ENCODE measurements at places on chromosomes 16 and 17.

GRCh38 chr16:19710991-19711545 lies 7.0 kb downstream of the KNOP1 start:
- no peak for DNase-seq

DNA sequence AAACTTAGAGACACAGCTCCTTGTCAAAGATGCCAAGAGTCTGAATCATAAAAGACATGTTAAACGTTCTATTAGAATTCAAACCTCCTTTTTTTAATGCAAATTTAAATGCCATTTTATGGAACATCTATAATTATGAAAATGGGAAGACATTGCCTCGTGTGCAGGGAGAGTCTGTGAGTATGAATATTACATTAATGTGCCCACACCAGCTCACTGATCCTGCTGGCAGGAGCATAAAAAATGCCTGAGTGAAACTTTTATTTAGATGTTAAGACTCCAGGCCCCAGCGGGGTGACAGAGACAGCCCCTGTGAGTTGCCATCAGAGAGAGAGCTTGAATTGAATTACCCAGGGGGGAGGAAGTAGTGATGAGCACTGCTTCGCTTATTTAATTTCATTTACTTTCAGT lies 84.8 kb downstream of the SNX11 start:
- no peak for DNase-seq

GRCh38 chr16:3646348-3646920 lies 8.1 kb upstream of the DNASE1 start:
- DNase-seq = no peak

DNA sequence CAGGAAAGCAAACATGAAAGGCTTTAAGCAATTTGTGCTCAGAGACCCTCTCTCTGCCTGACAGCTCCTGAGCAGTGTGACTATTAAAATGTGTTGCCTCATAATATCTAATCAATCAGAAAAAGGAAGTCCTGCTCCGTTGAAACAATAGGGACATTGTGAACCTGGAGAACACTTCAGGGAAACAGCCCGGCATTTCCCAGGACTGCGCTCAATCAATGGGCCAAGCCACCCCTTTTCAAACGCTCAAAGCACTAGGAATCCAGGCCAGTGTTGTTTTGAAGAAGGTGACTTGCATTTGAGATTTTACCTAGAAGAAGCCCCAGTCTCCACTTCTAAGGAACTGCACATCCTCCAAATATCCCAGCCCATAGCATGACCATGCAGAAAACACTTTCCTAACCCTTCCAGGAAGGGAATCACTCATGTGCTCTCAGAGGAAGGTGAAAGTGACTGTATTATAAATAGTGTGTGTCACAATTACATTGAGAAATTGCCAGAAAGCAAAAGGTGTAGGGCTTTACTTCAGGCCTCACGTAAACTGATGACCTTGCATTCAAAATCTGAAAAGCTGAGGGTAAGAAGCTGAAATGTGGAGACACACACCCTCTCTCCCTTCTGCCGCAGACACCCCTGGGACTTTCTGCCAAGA lies 19.4 kb downstream of the CDRT4 start:
- DNase-seq = no peak

DNA sequence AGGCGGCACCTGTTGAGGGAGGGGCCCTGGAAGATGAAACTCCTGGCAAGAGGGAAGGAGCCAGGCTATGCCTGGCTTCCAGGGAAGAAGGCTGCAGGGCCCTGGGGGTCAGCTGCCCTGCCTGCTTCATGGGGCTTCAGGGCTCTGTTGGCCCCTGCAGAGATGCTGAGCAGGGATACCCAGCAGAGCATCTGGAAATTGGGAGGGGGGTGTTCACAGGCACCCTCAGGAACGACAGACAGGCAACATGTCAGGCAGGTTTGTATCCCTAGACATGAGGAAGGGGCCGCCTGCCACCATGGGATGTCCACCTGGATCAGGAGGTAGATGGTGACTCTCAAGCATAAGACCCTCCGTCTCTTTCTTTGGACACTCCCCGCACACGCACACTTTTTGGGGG lies 13.8 kb upstream of the ZNF423 start:
- DNase-seq = no peak

DNA sequence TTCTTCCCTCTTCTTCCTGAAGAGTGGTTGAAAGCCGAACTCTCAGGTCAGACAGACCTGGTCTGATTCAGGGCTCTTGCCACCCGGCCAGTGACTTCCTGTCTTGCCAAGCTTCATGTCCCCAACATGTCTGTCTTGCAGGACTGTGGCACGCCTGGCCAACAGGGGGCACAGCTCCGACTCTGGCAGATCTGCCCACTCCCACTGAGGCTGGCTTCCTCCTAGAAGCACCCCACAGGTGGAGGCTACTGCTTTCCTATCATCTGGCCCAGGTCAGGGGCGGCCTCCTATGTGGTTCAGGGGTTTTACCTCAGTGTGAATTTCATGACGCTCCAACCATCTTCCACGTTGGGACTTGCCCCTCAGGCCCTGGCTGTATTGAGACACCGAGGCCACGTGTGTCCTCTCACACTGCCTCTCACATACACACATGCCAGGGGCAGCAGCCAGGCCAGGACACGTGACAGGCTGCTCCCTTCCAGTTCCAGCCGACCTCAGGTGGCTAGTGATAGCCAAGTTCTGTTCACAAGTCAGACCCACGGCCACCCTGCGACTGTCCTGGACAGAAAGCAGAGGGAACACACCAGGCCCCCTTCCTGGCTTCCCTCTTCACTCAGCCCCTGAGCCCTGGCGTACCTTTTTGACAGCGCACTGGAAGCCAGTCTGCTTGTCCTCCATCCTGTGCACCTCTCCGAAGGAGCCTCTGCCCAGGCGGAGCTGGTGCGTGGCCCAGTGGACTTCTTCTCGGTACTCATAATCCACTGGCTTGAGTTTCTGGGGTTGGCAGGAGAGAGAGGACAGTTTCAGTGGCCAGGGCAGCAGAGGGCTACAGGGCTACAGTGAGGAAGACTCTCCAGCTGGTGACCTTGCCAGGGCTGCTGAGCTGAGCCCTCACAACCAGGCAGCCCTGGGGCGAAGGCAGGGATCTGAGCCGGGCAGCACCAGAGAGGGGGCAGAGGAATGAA lies 22.6 kb upstream of the SPATA32 start:
- peak; percentile 43 for DNase-seq

Data from stimulated activated CD4-positive, alpha-beta T cell treated with anti-CD3 and anti-CD28 coated beads, Interleukin-12 subunit alpha, Interleukin-12 subunit beta, amount 100 ng/mL, for 4 hours (primary cell).